ENCODE measurements at places on chromosomes 6 and 20.

DNA sequence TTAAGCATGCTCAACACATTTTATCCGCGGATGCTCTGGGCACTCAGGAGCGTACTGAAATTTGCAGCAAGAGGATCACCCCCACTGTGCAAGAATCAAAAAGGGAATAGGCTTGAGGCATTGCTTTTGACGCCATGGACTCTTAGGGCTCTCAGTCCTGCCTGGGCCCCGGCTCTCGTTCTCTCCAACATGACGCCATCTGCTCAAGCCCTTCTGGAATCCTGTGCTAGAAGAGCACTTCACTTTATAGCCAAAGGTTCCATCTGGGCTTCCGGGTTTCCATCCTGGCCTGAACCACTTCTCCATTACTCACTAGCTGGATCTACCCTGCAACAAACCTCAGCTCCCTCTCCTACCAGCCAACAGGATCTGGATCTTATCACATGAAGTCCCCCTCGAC is 105.3 kb downstream of the FOXF2 start:
- DNase-seq = no peak

GRCh38 chr6:144804246-144804790 is 519.2 kb downstream of the UTRN start:
- no peak for DNase-seq

DNA sequence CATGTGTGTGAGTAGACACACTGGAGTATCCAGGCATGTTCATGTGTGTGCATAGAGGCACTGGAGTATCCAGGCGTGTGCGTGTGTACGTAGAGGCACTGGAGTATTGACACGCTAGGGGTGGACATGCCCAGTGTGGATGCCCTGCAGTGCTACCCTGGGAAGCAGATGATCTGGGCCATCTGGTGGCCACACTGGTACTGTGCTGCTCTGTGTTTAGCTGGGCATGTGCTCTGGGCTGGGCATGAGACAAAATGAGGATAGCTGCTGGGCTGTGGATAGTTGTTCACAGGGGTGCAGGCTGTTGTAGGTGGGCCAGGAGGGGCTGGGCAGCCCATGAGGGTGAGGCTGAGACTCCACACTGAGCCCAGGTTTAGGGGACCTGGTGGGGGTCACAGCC is 24.0 kb upstream of the NPBWR2 start:
- peak; percentile 7 for DNase-seq

DNA sequence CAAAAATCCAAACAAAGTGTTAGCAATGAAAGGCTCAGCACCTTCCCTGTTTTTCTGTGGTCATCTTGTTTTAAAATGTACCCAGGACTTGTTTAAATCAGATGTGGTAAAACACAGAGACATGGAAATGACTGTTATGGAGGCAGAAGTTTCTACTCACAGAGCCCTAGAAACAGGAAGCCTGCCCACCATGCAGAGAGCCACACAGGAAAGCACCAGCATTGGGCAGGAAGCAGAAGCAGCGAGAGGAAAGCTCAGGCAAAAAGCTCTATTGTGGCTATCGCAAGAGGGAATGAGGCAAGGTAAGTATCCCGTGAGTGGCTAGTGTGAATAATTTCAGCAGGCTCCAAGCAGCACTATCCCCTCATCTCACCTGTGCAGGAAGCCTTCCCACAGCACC is 42.8 kb downstream of the GPR6 start:
- no peak for DNase-seq

DNA sequence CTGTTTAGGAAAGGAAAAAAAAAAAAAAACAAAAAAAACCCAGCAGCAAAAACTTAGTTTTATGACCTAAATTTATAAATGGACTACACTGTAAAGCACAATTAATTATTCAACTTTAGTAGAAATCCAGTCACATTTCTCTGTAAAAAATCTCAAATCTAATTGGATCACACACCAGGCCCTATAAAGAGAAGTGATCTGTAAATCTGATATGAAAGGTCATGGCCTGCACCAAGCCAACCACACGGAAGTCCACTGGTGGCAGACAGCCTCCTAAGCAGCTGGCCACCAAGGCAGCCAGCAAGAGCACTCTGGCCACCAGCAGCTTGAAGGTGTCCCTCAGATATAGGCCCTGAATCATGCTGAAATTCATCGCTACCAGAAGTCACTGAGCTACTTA is 131.6 kb downstream of the HFE start:
- DNase-seq = no peak

DNA sequence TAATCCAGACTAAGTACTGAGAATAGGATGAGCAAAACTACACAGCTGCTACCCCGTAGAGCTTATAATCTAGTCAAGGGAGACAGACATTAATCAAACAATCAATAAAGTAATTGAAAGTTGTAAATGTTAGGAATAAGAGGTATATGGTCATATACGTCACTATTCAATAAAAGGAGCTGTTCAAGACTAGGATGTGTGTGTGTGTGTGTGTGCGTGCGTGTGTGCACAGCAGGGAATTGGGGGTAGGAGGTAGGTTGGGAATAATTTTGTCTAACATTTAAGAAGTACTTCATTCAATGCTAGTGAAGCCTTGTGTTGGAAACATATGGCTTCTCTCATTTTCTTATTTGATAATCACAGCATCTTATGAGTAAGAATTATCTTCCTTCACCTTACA is 41.8 kb downstream of the SESN1 start:
- DNase-seq = no peak

GRCh38 chr20:10110151-10110550 is 75.4 kb downstream of the ANKEF1 start:
- DNase-seq = no peak

DNA sequence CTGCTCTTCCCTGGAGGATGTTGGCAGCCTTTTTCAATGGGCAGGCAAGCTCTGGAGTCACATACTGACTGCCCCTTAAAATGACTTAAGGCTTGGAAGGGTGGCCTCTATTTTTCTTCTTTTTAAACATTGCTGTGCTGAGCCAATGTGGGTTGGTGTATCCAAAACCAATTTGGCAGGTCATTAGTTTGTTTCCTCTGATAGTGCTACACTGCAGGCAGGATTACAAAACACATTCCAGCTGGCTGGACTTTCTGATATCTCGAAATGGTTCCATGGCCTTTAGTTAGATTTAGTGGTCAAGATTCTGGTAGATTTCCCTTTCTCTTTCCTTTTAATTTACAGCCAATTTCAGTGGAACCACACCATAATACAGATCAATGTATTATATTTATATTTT is 28.1 kb upstream of the BMP2 start:
- DNase-seq = no peak

- DNase-seq = no peak
Measured at GRCh38 chr6:47822856-47823554, 41.2 kb downstream of the OPN5 start.

GRCh38 chr6:161351858-161352257 is 78.0 kb upstream of the AGPAT4 start:
- DNase-seq = no peak

DNA sequence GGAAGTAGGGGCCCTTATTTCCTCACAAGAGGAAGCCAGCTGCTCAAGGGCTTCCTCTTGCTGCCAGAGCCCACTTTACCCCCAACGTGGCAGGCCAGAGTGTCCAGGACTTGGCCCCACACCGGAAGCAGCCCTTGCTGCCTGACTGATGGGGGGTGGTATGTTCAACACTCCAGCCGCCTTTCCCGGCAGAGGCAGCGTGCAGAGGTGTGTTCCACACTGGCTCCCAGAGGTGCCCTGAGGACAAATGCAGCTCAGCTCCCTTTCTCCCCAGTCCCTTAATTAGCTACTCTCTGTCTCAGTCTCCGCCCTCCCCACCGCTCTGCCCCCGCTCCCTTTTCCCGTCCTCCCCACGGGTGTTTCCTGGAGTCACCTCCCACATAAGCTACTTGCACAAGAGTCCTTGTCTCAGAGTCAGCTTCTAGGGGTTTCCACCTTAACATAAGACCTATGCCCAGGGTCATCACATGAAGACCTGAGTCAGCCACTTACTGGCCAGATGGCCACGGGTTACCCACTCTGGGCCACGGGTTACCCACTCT is 61.7 kb upstream of the SHLD1 start:
- no peak for DNase-seq

DNA sequence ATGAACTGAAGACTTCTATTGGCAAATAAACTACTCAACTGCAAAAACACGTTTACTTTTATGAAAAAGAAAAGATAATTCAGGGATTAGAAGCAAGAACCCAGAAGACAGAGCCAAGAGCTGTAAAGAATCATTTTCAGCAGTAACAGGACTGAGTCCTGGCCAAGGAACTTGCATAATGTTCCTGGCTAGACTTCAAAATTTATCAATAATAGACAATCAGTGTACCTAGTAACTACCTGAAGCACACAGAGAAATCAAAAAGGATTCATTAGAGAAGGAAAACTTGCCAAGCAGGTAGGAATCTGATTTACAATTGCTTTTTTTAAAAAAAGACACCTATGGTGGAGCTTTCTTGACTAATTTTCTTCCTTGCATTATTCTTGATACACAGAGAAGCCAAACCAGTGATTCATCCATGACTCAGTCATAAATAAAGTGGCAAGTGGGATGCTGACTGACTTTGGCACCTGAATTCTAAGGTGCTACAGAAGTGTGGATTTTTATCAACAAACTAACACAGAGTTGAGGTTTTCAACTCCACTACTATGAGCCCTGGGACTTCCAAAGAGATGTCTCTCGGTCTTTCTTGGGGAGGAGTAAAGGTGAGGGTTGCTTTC is 281.3 kb downstream of the BMP7 start:
- DNase-seq = no peak

DNA sequence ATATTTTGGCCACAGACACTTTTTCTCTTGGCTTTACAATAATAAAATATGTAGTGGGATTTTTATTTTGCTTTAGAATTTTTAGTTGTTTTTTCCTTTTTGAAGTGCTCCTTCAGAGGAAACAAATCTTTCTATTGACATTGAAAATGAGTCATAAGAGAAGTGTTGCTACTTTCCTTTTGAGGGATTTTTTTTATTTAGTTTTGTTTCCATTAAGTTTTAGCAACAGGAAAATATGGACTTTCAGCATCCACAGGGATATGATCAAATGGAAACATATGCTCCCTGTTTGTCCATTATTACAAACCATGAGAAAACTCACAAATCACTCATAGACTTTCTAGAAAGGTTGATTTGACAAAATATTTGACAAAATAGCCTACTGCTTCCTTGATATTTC is 65.3 kb upstream of the BMP2 start:
- DNase-seq = peak; percentile 29

- no peak for DNase-seq
Measured at GRCh38 chr20:43746344-43747137, 19.7 kb upstream of the GTSF1L start.

GRCh38 chr6:154572556-154572955 is 62.1 kb upstream of the CNKSR3 start:
- DNase-seq = no peak

- no peak for DNase-seq
Measured at GRCh38 chr6:37587866-37588734, 88.4 kb upstream of the CCDC167 start.

DNA sequence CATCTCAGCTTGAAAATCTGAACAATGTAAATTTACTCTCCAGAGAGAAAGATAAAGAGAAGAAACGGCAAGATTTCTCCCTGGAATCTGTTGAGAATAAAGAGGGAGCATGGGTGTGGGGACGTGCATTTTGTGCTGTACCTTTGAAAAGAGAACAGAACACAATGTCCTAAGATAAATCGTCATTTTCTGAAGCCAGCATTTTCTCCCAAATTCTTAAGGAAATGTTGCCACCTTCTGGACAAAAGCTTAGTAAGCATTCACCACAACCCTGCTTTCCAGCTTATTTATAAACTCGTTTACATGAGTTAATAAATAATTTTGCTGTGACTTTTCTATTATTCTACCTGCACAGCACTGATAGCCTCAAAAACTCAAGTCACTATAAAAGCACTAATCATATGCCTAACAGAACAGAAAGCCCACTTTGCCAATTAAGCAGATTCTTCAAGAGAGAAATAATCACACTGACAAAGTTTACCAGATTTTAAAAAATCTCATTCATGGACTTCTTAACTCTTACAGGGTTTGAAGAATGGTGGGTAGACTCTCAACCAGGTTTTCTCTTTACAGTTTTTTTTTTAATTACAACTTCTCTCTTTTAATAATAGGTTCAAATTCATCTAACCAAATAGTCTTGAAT is 155.8 kb downstream of the MBOAT1 start:
- DNase-seq = peak; percentile 46

- no peak for DNase-seq
Measured at GRCh38 chr6:82915666-82916065, 150.0 kb downstream of the UBE3D start.
